ENCODE measurements at places on chromosomes 3 and 15.

GRCh38 chr3:46509661-46510187 is 11.9 kb downstream of the RTP3 start:
- no peak for DNase-seq

- no peak for DNase-seq
These were observed 45.3 kb downstream of the ATP13A5 start for GRCh38 chr3:193333229-193333628.

DNA sequence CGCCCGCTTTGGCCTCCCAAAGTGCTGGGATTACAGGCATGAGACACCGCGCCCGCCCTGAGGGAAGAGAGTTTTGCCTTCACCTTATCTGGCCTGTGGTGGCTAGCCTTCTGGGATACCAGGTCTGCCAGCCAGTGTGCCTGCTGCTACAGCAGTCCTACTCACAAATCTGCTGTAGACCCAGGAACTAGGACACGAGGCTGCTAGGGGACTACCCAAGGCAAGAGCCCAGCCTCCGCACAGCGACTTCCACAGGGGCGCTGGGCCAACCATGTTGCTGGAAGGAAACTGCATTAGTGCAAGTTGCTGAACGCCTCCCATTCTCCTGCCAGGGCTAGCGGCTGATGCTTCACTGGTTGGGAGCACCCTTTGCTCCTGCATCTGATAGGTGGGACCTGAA is 53.7 kb downstream of the DHX30 start:
- no peak for DNase-seq

DNA sequence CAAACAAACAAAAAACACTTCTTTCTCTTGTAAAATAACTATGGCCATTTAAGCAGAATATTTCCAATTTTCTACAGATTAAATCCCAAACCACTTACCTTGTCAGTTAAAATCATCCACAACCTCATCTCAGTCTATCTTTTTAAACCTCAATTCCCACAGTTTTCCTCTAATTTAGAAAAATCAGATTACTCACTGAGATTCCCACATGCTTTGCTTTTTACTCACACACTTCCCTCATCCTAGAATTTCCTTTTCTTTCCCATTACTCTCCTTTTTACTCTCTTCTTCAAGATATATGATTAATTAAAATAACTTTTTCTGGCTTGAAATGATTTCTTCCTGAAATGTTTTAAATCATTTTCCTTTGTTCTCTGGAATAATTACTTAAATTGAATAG is 790.7 kb downstream of the ROBO1 start:
- no peak for DNase-seq

- no peak for DNase-seq
These were observed 8.7 kb upstream of the LMCD1 start for GRCh38 chr3:8492744-8493511.

DNA sequence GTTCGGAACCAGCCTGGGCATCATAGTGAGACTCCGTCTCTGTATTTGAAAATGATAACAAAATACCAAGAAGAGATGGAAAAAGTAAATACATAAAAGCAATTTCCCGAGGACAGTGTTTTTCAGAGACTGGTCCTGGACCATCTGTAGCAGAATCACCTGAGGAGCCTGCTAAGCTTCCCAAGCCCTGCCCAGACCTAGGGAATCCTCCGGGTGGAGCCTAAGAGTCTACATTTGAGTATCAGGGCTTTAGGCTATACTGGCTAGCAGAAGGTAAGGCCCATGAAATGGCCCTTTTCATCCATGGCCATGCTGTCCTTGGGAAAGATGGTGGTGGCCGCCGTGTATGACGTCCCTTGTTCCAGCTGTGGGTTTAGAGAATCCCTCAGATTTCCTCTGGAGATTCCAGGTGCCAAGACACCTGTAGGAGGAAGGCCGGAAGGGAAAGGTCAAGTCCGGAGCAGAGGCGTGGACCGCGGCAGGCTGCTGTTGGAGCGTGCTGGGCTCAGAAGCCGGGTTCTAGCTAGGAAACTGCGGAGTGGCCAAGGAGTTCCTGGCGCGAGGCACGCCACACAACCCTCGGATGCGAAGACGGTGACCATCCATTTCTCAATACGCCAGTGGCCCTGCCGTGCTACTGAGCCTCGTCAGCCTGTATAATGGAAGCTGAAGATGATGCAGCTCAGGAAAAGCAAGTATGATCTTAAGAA is 50.9 kb downstream of the TMEM44 start:
- no peak for DNase-seq

GRCh38 chr3:26964836-26965235 is 342.3 kb downstream of the LRRC3B start:
- no peak for DNase-seq
